MCF 10A (cell line): ENCODE measurements at places on chromosomes 2 and 18. TPM values are rescaled to one million over a fixed set of nuclear protein-coding genes. Genes with fewer than 3 reads are reported as not detected.

- peaks cover 8% of the 10 kb centered on the region for H3K36me3 ChIP-seq
- H3K4me3 ChIP-seq = no peak overlapping the region
- DNase-seq = no peak
These were observed 183.7 kb downstream of the GFPT1 start for GRCh38 chr2:69203166-69203985.

Gene PRKAG3
- not detected in 2 replicates for total RNA-seq

DNA sequence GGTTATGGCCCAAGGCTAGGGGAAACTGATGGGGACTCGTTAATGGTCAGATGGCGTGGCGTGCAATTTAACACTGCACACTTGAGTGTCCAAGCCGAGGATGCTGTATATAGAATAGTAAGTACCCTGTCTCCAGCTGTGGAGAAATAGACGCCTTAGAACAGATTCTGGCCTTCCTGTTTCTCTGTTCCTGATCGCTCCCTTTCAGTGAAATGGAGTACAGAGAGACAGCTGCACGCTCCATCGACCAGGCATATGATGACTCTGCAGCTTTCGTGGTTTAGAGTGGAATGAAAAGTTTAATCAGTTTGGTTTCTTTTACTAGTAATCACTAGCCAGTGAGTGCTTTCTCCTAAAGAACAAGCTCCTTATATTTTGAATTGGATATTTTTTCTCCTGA is 213.4 kb downstream of the NEDD4L start:
- peaks cover 6% of the 10 kb centered on the region for H3K4me1 ChIP-seq
- peak overlapping the region; percentile 7 for H3K27ac ChIP-seq
- peaks cover 27% of the 10 kb centered on the region for H3K36me3 ChIP-seq
- no peaks in the 10 kb centered on the region for H3K27me3 ChIP-seq
- DNase-seq = no peak

DNA sequence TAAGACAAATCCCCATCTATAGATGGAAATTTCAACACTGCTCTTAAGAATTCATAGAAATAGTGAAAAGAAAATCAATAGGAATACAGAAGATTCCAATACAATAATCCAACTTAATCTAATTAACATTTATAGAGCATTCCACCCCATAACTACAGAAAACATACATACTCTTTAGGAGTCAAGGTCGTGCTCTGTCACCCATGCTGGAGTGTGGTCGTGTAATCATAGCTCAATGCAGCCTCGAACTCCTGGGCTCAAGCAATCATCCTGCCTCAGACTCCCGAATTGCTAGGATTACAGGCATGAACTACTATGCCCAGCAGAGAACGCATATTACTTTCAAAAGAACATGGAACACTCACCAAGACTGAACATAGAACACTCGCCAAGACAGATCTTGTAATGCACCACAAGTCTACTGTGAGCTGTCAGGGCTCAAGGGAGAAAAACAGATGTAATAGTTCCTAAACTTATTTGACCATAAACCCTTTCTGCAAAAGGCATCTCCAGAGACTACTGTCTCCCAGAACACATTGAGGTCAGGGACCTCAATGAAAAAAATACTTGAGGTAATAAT is 14.1 kb downstream of the MEMO1 start:
- H3K27me3 ChIP-seq = no peaks in the 10 kb centered on the region
- no peak overlapping the region for H3K4me3 ChIP-seq
- H3K27ac ChIP-seq = peak overlapping the region; percentile 0
- H3K36me3 ChIP-seq = peaks cover 16% of the 10 kb centered on the region
- no peak for DNase-seq
- H3K4me1 ChIP-seq = peaks cover 24% of the 10 kb centered on the region

DNA sequence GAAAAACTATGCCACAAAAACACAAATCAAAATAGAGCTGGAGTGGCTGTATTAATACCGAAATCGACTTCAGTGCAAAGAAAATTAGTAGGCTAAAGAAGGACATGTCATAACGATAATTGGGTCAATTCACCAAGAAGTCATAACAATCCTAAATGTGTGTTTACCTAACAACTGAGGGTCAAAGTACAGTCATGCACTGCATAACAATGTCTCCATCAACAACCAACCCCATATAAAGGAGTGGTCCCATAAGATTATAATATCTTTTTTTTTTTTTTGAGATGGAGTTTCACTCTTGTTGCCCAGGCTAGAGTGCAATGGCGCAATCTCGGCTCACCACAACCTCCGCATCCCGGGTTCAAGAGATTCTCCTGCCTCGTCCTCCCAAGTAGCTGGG is 87.5 kb downstream of the NAB1 start:
- H3K4me3 ChIP-seq = no peak overlapping the region
- no peaks in the 10 kb centered on the region for H3K27me3 ChIP-seq
- no peak for DNase-seq
- H3K36me3 ChIP-seq = no peaks in the 10 kb centered on the region

DNA sequence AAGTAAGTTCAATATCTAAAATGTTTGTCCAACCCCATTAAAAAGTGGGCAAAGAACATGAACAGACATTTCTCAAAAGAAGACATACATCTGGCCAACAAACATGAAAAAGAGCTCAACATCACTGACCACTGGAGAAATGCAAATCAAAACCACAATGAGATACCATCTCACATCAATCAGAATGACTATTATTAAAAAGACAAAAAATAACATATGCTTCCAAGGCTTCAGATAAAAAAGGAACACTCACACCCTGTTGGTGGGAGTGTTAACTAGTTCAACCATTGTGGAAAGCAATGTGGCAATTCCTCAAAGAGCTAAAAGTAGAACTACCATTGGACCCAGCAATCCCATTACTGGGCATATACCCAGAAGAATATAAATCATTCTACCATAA is 931.1 kb downstream of the LRP1B start:
- no peak for DNase-seq
- H3K4me3 ChIP-seq = no peak overlapping the region
- no peaks in the 10 kb centered on the region for H3K4me1 ChIP-seq
- no peaks in the 10 kb centered on the region for H3K36me3 ChIP-seq

DNA sequence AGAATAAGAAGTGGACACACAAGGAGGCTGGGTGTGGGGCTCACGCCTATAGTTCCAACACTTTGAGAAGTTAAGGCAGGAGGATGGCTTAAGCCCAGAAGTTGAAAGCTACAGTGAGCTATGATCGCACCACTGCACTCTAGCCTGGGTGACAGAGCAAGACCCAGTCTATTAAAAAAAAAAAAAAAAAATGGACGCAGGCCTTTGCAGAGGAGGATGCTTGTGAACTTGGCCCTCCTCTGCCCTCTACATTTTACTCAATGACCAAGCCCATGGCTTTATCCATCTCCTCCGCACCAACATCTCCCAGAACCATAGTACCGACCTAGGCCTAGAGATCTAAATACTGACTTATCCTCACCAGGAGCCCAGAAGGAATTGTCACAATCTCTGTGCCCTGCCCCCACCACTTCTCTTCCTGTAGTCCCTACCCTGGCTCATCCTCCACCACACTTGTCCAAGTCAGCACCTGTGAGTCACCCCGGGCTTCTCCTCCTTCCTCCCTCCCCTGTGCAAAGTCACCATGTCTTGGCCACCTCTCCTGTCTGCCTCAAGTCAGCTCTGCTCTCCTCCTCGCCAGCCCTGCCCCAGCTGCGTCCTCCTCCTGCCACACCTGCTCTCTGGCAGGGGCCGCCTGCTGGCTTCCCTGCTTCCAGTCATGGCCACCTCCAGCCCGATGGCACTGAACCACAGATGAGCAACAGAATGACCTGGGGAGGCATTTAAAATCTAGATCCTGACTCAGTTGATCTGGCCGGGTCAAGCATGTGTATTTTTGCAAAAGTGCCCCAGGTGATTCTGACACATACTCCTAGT is 35.8 kb upstream of the ASPRV1 start:
- DNase-seq = peak; percentile 84
- H3K27ac ChIP-seq = peak overlapping the region; percentile 6
- peaks cover 18% of the 10 kb centered on the region for H3K4me1 ChIP-seq
- H3K27me3 ChIP-seq = no peaks in the 10 kb centered on the region
- H3K4me3 ChIP-seq = peak overlapping the region; percentile 41
- H3K36me3 ChIP-seq = peaks cover 7% of the 10 kb centered on the region

Gene RAPH1
- total RNA-seq = 78.0 and 79.8 TPM in 2 replicates

DNA sequence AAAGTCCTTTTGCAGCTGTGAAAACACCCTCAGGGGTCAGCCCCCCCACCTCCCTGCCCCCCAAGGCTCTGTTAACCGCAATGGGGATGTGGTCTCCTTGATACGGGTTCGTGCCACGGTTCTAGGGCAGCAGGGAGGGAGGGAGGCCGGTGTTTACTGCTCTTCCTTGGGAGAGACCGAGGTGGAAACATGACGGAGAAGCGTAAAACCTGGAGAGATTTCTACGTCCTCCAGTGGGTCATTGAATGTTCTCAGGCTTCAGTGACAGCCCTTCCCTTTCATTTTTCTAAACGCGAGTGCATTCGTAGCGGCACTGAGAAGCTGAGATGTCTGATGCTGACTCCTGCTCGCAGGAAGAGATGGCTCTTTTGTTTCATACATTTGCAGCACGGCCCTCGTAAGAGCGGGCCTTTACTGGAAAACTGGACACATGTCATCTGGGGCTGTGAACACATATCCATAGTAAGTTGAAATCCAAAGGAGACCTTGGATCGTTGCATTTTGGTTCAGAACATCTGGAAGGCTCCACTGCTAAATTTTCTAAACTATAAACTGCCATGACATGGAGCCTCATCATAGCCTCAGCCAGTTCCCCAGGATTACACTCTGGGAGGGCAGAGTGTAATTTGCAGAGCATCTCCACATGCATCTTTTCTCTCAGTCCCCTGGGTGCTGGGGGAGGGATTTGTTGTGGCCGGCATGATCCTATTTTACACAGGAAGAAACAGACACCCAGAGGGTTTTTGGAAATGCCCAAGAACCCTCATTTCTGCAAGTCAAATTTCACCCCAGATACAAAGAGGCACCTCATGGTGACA is 40.6 kb upstream of the HDAC4 start:
- H3K27ac ChIP-seq = no peak overlapping the region
- DNase-seq = no peak
- H3K36me3 ChIP-seq = no peaks in the 10 kb centered on the region
- peaks cover 28% of the 10 kb centered on the region for H3K27me3 ChIP-seq
- H3K4me1 ChIP-seq = peaks cover 26% of the 10 kb centered on the region
